Activated T-cell treated with anti-CD3 and anti-CD28 coated beads for 48 hours (primary cell): ENCODE measurements at places on chromosomes 3 and 15.

DNA sequence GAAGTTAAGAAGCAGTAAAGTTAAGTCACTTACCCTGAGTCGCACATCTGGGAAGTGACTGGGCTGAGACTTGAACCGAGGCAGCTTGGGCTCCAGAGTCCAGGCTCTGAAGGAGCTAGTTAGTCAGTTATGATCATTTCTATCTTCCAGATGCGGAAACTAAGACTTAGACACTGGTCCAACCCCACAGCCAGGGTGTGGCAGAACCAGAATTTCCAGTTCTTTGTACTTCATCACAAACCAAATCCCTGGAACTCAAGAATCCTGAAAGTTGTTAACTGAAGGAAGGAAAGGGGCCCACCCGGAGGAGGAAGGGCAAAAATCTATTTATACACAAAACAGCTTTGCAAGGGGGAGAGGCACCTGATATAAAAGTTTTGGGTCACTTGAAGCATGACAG is 389.9 kb downstream of the SHQ1 start:
- DNase-seq = no peak

- no peak for DNase-seq
Measured at GRCh38 chr3:131480116-131480515, 22.7 kb downstream of the MRPL3 start.

GRCh38 chr3:174863488-174863887 is 4.4 kb downstream of the NAALADL2 start:
- no peak for DNase-seq

DNA sequence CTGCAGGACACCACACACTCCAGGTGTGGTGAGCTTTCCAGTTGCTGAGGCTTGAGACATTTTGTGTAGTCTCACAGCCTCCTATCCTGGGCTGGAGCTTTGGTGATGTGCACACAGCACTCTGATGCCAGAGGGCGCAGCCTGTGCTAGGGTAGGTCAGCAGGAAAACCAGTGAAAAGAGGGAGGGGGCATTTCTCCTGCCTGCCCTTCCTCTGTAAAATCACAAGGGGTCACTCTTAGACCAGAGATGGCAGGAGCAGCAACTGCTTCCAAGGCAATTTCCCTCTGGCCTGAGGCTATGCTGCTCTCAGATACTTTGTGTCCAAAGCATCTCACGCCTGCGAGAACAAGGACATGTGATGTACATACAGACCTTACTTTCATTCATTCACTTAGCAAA is 16.5 kb upstream of the MUSTN1 start:
- peak; percentile 6 for DNase-seq

- peak; percentile 81 for DNase-seq
Measured at GRCh38 chr15:100918034-100918689, 995 bp upstream of the LRRK1 start.

GRCh38 chr15:90705212-90705611 is 11.9 kb upstream of the BLM start:
- no peak for DNase-seq

DNA sequence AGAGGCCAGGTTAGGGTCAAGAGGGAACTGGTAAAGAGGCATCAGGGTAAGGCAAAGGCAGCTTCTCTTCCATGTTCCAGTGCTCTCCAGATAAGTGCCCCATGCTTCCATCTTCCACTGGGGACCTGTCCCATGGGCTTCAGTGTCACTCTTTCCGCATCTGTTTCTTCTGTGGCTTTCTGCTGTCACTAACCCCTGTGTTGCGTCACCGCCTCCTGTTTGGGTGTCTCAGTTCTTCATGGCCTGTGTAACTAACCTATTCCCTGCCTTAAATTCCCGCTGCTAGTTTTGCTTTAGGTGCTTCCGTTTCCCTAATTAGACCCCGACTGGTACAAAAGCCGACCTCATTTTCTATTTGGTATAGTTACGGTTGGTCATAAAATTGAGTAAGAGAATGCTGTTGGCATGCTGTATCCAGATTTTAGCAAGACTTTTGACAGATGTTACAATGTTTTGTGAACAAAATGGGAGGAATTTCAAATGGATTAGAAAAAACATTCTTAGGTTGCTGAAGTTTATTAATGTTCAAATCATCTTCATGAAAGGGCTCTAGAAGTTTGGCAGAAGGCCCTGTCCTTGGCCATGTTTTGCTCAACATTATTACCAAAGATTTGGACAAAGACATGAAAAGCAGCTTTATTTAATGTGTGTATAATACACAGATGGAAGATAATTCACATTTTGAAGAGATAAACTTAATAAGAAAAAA is 245.3 kb downstream of the BBX start:
- DNase-seq = no peak

- no peak for DNase-seq
Measured at GRCh38 chr3:11640009-11640673, 3.6 kb downstream of the VGLL4 start.

GRCh38 chr15:68054628-68055223 is 611 bp downstream of the PIAS1 start:
- peak; percentile 35 for DNase-seq

DNA sequence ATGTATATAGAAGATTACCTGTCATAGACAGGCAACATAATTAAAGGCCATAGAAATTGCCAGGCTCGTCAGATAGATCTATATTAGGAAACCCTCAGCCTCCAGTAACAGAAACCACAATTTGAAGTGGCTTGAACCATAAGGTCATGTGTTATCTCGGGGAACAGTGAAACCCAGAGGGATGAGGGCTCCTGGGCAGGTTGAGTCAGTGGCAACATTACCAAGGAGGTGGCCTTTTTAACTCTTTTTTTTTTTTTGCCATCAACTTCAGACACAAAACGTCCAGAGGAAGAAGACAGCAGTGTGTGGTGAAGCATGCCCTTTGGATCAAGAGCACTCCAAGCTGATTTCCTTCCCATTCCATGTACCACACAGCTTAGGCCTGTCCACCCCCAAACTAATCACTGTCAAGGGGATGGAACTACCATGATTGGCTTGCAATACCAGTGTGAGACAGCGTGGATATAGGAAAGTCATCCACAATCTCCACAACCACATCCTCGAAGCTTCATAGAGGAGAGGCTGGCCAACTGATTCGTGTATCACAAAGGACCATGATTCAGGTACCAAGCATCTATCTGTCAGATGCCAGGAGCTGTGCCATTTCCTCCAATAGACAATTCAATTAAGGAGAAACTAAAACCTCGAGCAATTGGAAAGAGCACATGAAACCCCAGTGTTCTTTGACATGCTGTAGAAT is 999 bp upstream of the KIF7 start:
- peak; percentile 15 for DNase-seq

DNA sequence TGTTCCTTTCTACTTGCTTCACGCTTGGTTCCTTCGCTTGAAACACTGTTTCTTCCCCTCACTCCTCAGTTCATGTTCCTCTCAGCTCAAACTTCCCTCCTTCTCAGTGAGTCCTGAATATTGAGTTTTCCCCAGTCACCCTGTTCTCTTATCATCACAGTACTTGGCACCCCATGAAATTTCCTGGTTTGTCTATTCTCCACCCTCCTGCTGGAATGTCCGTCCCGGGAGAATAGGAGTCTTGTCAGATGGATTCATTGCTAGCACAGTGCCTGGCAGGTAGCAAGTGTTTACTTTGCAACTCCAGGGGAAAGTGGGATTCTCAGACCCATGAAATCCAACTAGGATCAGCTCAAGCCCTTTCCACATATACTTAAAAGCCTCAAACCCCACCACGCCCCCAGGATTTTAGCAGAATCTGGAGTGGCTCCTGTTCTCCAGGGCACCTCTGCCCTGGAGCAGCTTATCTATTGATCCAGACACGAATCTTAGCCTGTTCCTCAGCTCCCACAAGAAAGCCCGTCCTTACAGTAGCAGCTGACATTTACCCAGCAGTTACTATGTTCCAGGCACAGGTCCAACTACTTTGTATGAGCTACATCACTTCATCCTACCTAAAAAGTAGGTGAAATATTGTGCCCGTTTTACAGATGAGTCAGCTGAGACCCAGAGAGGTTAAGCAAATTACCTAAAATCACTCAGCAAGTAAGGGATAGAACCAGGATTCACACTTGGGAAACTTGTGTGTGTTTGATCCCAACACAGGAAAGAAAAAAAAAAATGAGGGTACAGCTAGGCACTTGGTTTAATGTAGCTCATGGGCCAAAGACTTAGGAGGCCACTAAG is 36.8 kb upstream of the MAP3K13 start:
- no peak for DNase-seq

DNA sequence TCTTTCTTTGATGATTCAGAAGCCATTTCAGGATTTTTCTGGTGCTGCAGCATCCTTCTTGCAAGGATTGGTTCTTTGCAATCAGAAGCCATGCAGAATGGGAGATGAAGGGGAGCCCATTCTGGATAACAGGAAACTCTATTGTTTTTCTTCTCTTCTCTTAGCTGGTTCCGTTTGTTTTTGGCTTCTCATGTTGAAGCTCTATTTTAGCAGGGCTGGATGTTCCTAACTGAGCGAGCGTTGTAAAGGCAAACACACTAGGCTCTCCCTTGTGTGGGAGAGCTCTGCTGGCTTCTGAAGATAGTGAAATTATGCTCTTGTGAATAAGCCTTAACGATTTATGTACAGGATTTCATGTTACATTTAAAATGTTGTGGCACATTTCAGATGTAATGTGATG is 8.3 kb downstream of the CACNA1D start:
- no peak for DNase-seq

DNA sequence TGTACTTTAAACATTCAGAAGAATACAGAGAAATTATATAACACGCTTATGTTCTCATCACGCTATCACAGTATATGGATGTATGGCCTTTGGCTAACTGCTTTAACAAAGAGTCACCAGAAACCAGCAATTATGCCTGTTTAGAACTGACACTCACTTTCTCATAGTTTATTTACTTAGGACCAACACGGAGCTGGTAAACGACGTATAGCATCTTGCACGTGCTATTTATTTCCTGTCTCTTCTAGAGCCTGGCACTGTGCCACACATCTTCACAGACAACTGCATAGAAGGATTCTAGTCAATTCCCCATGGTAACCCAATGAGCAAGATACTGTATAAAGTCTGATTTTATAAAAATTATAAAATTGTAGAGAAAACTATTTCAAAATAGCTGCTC is 43.6 kb downstream of the TBC1D2B start:
- no peak for DNase-seq

DNA sequence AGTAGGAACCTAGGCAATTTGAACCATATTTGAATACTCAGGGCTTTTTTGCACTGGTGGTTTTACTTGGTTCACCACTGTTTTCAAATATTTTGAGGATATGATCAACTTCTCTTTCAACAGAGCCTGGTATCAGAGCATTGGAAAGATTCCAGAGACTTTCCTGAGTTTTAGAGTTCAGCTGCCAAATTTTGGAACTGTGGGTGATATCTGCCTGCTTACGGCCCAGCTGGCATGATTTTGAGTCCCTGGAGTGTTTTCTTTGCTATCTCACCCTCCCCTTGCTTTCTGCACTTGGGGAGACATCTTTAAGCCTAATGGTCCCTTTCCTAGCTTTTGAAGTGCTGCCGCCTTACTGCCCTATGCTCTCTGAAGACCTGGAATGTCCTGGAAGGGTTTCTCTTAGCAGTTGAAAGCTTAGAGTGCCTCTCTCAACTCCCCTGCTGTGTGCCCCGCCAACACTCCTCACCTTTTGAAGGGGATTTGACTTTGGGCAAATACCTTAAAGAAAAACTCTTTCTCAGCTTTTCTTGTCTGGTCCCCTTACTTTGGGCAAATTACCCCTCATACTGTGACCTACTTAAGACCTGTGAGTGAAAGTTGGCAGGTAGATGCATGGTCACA is 539.1 kb downstream of the MFSD1 start:
- DNase-seq = no peak

GRCh38 chr15:25875566-25875965 is 12.4 kb upstream of the ATP10A start:
- no peak for DNase-seq

DNA sequence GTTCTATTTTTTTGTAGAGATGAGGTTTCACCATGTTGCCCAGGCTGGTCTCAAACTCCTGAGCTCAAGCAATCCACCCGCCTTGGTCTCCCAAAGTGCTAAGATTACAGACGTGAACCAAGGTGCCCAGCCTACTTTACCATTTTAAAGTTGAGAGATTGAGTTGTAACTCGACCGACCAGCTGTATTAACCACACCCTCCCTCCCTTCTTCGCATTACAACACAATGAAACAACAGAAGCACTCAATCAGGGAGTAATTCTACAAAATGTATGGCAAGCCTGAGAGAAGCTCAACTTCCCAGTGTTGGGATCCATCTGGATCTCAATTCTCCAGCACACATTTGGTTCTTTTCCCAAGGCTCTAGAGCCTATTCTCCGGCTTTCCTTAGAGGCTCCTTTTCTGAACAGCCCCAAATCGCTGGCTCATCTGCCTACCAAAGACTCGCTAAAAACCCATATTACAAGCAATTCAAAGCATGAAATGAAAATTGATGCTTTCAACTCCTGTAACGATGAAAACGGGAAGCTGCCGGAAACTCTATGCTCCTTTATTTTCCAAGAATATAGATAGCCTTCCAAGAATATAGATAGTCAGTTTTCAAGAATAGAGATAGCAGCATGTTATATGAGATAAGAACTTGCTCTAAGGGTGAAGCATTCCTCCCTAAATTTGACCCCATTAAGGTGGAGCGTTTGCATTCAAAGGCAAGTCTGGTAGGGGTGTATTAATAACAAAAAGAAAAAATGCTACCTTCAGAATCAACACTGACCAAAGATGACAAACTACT is 450.9 kb downstream of the MAGI1 start:
- no peak for DNase-seq

DNA sequence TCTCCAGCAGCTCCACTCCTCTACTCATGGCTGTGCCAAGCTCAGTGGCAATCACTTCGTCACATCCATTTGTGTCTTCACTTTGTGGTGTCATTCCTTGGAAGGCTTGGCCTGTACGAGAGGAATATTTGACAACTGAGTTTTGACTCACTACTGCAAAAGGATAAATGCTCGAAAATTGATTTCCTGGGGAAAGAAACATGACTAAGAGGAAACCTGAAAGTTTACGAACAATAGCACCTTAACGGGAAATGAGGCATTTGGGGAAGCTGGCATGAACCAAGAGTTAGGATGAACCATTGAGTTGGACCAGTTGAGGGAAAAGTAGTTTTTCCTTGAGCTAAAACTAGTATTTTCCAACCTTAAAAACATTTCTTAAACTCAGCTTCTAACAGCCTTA is 74.2 kb upstream of the ABHD17C start:
- DNase-seq = no peak
